ENCODE measurements at places on chromosomes 4 and X.

GRCh38 chr4:148849581-148849980 lies 407.4 kb upstream of the NR3C2 start:
- DNase-seq, result no peak

- DNase-seq, result no peak
Observed at GRCh38 chrX:129139837-129140598, 383.3 kb downstream of the SMARCA1 start.

GRCh38 chr4:38866973-38867477 lies 581 bp upstream of the FAM114A1 start:
- DNase-seq, result no peak

DNA sequence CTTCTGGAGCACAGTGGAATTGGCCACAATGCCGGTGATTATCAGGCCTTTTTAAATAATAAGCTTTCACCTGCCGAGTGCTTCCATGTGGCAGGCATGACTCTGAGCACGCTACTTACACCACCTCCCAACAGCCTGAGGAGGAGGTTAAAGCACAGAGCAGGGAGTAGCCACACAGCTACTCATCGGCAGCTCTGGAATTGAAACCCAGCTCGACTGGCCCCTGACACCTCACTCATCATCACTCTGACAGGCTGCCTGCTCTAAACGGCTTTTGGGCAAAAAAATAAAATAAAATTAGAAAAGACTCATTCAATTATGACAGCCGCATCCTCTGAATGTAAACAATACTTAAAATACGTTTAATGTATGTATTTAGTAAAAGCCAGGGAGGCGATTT lies 326.4 kb upstream of the NOCT start:
- no peak for DNase-seq

GRCh38 chr4:2015008-2015407 lies 6.2 kb upstream of the NELFA start:
- no peak for DNase-seq

GRCh38 chrX:68584221-68584620 lies 63.2 kb upstream of the STARD8 start:
- no peak for DNase-seq

DNA sequence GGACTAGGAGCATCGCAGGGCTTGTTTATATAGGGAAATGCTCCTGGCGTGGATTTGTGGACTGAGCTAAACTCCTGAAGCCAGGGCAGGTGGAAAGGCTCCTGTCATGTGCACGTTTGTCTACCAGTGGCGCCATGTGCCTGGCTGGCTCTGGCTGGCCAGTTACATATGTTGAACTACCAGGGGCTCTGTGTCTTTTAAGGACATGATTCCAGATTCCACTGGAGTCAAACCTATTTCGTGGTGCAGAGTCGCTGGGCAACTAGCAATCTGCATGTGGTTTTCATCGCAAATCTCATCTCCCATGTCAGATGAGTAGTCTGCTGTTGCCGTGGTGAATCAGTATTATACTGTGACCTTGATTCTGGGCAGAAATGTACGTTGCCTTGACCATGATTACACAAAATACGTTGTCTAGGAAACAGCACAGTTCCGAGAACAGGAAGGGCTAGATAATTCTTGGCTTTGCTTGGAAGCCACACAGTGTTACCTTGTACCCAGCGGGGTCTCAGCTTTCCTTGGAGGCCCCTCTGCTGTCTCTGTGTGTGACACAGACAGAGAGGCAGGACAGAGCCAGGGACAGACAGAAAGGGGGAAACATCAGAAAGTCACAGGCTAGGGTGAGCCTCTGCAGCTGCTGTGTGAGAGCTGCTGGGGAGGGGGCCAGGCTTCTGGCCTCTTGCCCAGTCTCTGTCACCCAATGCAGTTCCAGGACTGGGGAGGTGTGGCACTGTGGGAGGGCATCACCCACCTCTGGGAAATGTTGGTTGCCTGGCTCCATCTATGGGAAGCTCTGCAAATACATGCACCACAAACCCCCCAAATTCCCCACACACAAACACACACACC lies 19.2 kb downstream of the PNMA6E start:
- DNase-seq, result peak; percentile 49

DNA sequence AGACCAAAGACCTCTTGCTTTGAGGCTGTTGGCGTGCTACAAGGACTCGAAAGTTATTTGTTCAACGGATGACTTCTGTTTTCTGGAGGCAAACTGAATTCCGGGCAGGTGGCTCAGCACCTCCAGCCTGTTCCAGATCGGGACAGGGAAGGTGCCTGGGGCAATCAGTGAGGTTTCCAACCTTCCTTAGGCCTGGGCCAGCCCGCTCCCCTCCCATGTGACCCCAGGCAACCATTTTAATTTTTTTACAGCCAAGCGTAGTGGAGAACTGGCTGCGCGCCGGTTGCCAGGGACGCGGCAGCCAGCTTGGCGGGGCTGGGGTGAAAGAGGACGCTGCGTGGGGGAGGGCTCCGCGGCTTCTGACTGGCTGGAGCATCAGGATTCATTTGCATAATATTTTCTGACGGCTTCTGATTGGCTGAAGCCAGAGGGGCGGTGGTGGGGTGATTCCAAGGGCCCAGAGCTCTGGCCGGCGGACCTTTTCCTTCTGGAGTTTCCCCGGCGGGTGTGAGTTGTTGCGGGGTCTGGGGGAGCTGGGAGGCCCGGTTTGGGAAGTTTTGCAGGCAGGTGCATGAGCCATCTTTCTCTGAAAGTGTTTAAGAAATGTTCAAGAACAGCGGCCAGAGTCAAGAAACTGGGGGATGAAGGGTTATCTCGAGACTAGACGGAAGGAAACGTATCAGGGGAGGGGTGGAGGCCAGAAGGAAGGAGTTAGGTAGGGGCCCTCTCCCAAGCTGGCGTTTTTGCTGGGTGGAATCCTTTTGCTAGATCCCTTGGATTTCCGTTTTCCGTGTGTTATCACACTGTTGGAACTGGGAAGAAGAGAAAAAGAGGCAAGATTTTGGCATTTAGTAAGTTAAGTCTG lies at the start of gene MID1IP1:
TSS of gene MID1IP1 (plus strand) at position 479 of the 865 bp plus-strand sequence. CDS start 3,488 bp downstream, outside the sequence.
- peak; percentile 82 for DNase-seq

- DNase-seq, result no peak
Observed at GRCh38 chr4:89762311-89762710, 74.7 kb downstream of the SNCA start.

DNA sequence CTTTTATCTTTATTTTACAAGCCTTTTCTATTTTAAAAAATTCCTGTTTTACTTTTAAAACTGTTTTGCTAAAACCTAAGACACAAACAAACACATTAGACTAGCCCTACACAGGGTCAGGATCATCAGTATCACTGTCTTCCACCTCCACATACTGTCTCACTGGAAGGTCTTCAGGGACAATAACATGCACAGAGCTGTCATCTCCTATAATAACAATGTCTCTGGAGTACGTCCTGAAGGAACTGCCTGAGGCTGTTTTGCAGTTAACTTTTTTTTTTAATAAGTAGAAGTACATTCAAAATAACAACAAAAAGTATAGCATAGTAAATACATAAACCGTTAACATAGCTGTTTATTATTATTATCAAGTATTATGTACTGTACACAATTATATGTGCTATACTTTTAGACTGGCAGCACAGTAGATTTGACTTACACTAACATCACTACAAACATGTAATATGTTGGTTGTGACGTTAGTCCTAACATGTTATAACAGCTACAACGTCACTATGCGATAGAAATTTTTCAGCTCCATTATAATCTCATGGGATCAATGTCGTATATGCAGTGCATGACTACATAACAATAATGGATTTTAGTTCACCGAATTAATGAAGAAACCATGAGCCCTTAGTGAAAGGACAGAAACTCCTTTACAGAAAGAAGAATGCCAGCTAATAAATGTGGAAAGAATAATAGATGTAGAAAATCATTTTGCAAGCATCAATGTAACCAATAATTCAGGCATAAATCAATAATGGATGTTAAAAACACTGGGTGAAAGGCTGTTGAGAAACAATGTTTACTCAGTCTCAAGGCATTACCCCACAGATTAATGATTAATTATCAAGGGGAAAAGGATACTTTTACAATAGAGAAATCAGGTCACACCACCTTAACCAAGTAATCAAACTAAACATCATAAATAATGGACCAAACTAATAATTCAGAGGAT lies 49.2 kb downstream of the FBXW7 start:
- DNase-seq, result no peak

DNA sequence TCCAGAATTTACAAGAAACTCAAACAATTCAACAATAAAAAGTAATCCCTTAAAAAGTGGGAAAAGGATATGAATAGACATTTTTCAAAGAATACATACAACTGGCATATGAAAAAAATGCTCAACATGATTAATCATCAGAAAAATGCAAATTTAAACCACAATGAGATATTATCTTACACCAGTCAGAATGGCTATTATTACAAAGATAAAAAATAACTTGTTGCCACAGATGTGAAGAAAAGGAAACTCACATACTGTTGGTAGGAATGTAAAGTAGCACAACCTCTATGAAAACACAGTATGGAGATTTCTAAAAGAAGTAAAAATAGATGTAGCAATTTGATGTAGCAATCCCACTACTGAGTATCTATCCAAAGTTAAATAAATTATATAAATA lies 65.1 kb upstream of the DIAPH2 start:
- no peak for DNase-seq
